ENCODE measurements at places on chromosomes 2 and 18.

DNA sequence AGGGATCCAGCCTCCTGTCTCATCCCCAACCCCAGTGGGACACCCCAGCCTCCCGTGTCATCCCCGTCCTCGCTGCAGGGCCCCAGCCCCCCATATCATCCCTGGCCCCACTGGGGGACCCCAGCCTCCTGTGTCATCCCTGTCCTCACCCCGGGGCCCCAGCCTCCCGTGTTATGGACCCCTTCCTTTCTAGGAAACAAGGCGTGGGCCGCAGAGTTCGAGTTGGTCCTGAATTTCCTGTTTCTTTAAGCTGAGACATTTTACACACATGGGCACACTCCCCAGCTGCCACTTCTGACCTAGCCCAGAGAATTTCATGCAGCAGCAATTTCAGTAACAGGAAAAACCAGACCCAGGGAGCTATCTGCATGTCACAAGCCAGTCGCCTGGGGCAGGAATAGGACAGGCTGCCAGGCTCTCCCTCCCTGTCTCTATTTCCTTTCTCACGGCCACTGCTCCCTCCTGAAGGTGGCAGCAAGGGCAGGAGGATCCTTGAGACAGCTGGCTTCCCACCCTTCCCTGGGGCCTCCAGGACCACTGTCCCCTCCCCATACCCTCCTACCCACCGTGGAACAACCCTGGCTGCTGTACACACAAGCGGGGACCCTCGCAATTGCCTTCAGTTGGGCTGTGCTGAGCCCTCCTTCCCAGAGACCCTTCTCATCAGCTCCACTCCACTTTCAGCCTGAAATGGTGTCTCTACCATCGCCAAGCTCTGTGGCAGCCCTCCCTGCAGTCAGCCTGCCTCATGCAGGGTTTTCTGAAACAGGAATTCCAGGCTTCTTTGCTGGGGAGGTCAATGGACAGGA is 141.9 kb upstream of the ID2 start:
- peaks cover 75% of the 10 kb centered on the region for H3K4me1 ChIP-seq
- peak overlapping the region; percentile 63 for H3K4me3 ChIP-seq
- no peak for DNase-seq
- peaks cover 12% of the 10 kb centered on the region for H3K36me3 ChIP-seq

GRCh38 chr18:79275992-79276391 is 119.7 kb upstream of the NFATC1 start:
- no peaks in the 10 kb centered on the region for H3K27me3 ChIP-seq
- DNase-seq, result no peak
- peaks cover 11% of the 10 kb centered on the region for H3K36me3 ChIP-seq
- peak overlapping the region; percentile 23 for H3K27ac ChIP-seq
- H3K4me1 ChIP-seq, result peaks cover 12% of the 10 kb centered on the region
- H3K4me3 ChIP-seq, result no peak overlapping the region

GRCh38 chr2:79887747-79888374 is 375.0 kb downstream of the CTNNA2 start:
- no peaks in the 10 kb centered on the region for H3K36me3 ChIP-seq
- H3K27me3 ChIP-seq, result no peaks in the 10 kb centered on the region
- DNase-seq, result no peak
- H3K4me3 ChIP-seq, result no peak overlapping the region
- no peak overlapping the region for H3K27ac ChIP-seq

DNA sequence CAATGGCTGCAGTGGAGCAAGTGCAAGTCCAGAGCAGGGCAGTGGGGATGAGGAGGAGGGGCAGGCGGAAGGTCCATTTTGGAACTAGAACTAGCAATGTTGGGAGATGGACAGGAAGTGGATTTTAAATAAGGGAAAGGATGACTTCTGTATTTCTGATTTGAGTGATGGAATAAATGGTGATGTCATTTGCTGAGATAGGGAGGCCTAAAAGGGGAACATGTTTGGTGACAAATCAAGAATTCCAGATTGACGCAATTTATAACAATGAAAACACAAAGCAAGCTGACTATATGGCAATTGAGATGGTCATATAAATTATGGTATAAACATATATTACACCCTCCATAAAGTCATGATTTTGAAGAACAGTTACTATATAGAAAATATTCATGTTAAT is 209.3 kb downstream of the SS18 start:
- H3K36me3 ChIP-seq, result no peaks in the 10 kb centered on the region
- no peak overlapping the region for H3K4me3 ChIP-seq
- DNase-seq, result no peak

DNA sequence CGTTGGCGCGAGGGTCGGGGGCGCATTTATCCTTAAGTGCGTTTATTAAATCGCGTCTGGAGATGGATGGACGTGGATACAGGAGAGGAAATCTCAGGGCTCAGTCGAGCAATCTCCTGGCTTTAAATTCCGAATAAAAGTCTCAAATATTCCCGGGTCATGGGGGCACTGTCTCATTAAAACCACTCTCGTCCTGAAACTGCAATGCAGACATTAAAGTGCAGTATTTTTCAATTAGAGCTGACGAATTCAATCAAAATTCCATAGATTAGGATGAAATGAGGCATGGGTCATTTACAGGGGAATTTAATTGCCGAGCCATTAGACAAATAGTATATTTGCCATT is 10.7 kb upstream of the GBX2 start:
- H3K4me3 ChIP-seq, result peak overlapping the region; percentile 29
- no peak overlapping the region for H3K27ac ChIP-seq
- H3K36me3 ChIP-seq, result peaks cover 12% of the 10 kb centered on the region
- DNase-seq, result no peak
- peaks cover 70% of the 10 kb centered on the region for H3K27me3 ChIP-seq

DNA sequence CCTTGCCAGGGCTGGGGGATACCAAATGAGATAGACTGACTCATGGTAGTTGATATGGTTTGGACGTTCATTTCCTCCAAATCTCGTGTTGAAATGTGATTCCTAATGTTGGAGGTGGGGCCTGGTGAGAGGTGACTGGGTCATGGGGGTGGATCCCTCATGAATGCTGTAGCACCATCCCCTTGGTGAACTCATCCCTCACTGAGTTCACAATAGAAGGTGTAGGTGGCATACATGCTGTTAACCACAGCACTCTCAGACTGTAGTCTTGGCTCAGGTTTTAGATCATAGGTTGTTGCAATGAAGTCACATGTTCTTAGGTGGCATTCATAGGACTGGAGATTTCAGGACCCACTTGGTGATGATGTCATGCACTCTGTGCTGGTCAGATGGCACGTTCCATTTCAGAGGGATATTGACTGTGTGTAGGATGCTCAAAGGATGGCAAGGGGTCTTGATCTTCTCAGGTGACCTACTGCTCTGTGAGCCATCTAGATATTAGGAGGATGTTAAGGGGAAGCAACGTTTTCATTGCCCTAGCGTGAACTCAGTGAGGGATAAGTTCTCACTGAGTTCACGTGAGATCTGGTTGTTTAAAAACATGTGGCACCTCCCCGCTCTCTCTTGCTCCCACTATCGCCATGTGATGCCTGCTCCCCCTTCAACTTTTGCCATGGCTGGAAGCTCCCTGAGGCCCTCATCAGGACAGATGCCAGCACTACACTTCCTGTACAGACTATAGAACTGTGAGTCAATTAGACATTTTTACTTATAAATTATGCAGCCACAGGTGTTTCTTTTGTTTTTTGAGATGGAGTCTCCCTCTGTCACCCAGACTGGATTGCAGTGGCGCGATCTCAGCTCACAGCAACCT is 73.8 kb upstream of the ACAA2 start:
- no peaks in the 10 kb centered on the region for H3K4me1 ChIP-seq
- no peak overlapping the region for H3K27ac ChIP-seq

GRCh38 chr18:41721103-41721790 is 233.8 kb upstream of the PIK3C3 start:
- no peak for DNase-seq
- H3K27me3 ChIP-seq, result no peaks in the 10 kb centered on the region
- no peaks in the 10 kb centered on the region for H3K4me1 ChIP-seq
- no peak overlapping the region for H3K27ac ChIP-seq
- no peak overlapping the region for H3K4me3 ChIP-seq

DNA sequence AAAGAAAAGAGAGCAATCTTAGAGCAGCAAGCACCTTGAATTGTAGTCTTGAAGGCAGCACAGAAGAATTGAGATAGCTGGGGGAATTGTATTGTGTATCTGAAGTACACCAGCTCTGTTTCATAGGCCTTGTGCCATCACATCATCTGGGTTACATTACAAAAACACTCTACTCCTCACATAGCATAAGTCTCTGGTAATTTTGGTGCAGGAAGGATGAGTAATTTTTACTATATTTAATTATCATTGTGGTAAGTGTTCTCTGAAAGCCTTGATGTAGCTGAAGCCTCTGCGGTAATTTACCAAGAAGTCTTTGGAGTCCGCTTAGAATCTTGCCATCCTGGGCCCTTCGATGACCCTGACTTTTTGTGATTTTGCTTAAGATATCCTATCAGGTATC is 291.1 kb downstream of the ARHGAP15 start:
- H3K27me3 ChIP-seq, result no peaks in the 10 kb centered on the region
- H3K4me3 ChIP-seq, result no peak overlapping the region
- H3K4me1 ChIP-seq, result peaks cover 55% of the 10 kb centered on the region
- peak overlapping the region; percentile 5 for H3K27ac ChIP-seq

- H3K4me1 ChIP-seq, result no peaks in the 10 kb centered on the region
Measured at GRCh38 chr2:240255811-240256703, 115.6 kb upstream of the OTOS start.

- H3K27ac ChIP-seq, result peak overlapping the region; percentile 59
- H3K36me3 ChIP-seq, result peaks cover 3% of the 10 kb centered on the region
- no peak overlapping the region for H3K4me3 ChIP-seq
- H3K4me1 ChIP-seq, result peaks cover 6% of the 10 kb centered on the region
- no peak for DNase-seq
Measured at GRCh38 chr18:48887294-48887904, 63.4 kb downstream of the SMAD7 start.

- DNase-seq, result no peak
- H3K4me1 ChIP-seq, result no peaks in the 10 kb centered on the region
- no peak overlapping the region for H3K27ac ChIP-seq
- H3K27me3 ChIP-seq, result peaks cover 46% of the 10 kb centered on the region
Measured at GRCh38 chr2:110770959-110771431, 38.6 kb downstream of the ACOXL start.

DNA sequence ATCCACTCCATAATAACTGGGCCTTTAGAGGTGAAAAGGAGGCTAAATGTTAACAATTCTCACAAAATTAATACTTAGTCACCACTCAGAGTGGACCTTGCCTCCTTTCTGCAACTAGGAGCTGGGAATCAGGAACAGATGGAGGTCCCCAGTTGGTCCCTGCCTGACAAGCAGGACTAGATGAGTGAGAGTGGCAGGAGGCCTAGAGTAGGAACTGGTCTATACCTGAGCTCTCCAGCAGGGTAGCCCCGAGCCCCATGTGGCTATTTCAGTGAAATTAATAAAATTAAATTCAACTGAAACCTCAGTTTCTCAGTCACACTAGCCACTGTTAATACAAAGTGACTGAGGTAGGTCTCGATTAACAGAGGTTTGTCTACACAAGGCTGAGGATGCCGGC is 150.5 kb downstream of the MYO5B start:
- no peak overlapping the region for H3K4me3 ChIP-seq
- no peak for DNase-seq
- H3K27me3 ChIP-seq, result peaks cover 46% of the 10 kb centered on the region
- peaks cover 3% of the 10 kb centered on the region for H3K36me3 ChIP-seq

DNA sequence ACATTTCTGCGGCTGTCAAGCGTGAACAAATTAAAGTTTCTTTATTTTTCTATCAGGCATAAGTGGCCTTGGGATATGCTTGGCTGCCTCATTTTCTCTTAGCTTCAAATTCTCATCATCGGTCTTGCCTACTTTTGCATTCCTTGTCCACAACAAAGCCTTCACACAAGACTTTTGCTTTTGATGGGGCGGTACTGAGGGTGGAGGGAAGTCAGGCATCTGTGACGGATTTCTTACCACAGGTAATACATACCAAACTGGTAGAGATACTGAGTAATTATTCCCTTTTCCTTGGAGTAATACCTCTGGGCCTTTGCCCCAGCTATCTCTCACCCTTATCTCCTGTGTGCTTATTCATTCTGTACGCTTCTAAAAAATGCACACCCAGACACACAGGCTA is 468.3 kb upstream of the RGPD4 start:
- H3K27me3 ChIP-seq, result no peaks in the 10 kb centered on the region
- no peak overlapping the region for H3K4me3 ChIP-seq
- H3K27ac ChIP-seq, result no peak overlapping the region
- no peak for DNase-seq

GRCh38 chr2:102346381-102347130 is 9.0 kb upstream of the IL18R1 start:
- no peaks in the 10 kb centered on the region for H3K27me3 ChIP-seq
- H3K4me1 ChIP-seq, result no peaks in the 10 kb centered on the region
- DNase-seq, result no peak
- H3K4me3 ChIP-seq, result no peak overlapping the region
- H3K27ac ChIP-seq, result no peak overlapping the region

- peaks cover 14% of the 10 kb centered on the region for H3K27me3 ChIP-seq
- no peak overlapping the region for H3K4me3 ChIP-seq
- H3K27ac ChIP-seq, result no peak overlapping the region
- H3K36me3 ChIP-seq, result peaks cover 2% of the 10 kb centered on the region
- no peaks in the 10 kb centered on the region for H3K4me1 ChIP-seq
- DNase-seq, result no peak
Measured at GRCh38 chr2:68987021-68987503, 12.6 kb downstream of the GKN1 start.

GRCh38 chr18:25144820-25145219 is 207.1 kb downstream of the ZNF521 start:
- H3K4me3 ChIP-seq, result no peak overlapping the region
- no peaks in the 10 kb centered on the region for H3K36me3 ChIP-seq
- no peak for DNase-seq
- no peak overlapping the region for H3K27ac ChIP-seq

DNA sequence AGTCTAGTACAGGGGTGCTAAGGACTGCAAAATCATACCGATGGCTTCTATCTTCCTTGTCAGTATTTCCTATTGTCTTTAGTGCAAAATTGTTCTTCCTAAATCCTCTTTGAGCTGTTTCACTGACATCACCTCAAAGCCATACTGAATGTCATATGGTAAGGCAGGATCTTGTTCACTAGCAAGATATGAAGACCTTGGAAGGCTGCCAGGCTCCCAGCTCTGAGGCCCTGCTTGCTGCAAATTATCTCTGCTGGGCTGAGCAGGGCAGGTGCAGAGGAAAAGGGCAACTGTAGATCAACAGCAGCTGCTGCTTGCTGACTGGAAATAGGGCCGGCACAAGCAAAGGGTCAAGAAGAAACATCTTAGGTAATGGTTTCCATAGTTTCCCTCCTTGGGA is 58.2 kb downstream of the PMAIP1 start:
- no peak overlapping the region for H3K27ac ChIP-seq
- H3K4me3 ChIP-seq, result no peak overlapping the region
- H3K4me1 ChIP-seq, result no peaks in the 10 kb centered on the region
- no peak for DNase-seq
- no peaks in the 10 kb centered on the region for H3K36me3 ChIP-seq

GRCh38 chr2:118049816-118050140 is 35.9 kb upstream of the CCDC93 start:
- no peak for DNase-seq
- no peaks in the 10 kb centered on the region for H3K36me3 ChIP-seq
- H3K4me1 ChIP-seq, result no peaks in the 10 kb centered on the region
- H3K27ac ChIP-seq, result no peak overlapping the region

DNA sequence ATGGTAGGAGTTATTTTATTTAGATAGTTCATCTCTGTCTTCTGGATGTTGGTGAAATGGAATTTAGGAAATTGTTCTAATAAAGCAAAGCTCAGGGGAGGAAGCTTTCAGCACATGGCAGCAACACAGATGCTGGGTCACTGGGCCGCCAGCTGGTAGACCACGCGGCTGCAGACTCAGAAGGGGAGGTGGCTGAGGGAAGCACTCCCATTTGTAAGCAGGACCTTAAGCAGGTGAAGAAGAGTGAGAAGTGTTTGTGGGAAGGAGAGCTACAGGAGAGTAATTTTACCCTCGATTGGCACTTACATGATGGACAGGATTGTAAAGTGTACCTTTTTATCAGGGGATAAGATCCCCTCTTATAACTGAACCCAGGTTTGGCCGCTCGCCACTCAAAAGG is 24.4 kb downstream of the NMS start:
- peaks cover 3% of the 10 kb centered on the region for H3K36me3 ChIP-seq
- DNase-seq, result no peak
- no peak overlapping the region for H3K27ac ChIP-seq
- peaks cover 60% of the 10 kb centered on the region for H3K27me3 ChIP-seq

All from effector memory CD8-positive, alpha-beta T cell (primary cell).